ENCODE measurements at places on chromosomes 2 and 18.

GRCh38 chr2:40283111-40283909, 168.6 kb downstream of the SLC8A1 start:
- DNase-seq, result no peak

DNA sequence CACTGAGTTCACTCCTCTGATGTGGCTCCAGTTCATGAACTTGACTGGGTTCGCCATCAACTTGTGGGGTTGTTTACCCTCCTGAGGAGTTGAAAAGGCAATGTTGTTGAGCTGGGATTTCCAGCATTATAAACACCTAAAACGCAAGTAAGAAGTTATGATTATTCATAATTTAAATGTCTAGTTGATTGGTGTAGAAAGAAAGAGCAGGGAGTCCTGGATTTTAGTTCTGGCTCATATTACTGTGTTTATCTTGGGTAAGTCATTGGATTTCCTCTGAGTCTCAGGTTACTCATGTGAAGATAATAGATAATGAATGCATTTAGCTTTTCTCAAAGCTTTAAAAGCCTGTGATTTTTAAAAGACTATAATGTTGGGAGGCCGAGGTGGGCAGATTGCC, 438.0 kb upstream of the CDH20 start:
- no peak for DNase-seq

DNA sequence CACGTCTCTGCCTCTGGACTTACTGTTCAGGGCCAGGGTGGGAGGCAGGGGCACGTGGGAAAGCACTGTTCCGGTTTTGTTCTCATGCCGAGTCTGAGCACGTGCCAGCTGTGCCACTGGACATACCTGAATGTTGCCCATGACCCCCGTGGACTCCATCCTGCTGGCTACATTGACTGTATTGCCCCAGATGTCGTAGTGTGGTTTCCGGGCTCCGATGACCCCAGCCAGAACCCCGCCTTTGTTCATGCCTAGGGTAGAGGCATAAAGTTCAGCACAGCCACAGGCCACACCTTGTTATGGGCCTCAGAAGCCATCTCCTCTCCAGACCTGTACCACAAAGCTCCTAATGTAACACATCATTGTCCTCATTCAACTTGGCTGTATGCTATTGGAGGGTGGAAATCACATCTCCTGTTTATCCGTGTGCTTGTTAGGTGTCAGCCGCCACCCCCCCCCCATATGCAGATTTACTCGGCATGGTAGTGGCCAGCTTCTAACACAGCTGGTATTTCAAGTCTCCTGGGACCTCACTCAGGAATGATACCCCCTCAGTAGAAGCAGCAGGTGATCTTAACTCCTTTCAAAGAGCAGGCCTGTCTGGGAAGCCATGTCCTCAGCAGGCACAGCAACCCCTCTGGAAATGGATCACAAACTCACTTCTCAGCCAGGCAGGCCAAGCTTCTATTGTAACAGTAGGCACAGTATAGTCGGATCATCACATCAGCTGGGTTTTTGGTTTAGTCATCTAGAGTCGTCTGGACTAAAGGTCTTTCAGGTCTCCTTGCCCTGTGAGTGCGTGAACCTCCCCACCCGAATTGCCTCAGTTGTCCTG, 27.6 kb downstream of the CENPO start:
- no peak for DNase-seq

GRCh38 chr2:215029936-215030335, 108.5 kb downstream of the ABCA12 start:
- no peak for DNase-seq

GRCh38 chr2:226137201-226137811, 662.3 kb downstream of the IRS1 start:
- no peak for DNase-seq

DNA sequence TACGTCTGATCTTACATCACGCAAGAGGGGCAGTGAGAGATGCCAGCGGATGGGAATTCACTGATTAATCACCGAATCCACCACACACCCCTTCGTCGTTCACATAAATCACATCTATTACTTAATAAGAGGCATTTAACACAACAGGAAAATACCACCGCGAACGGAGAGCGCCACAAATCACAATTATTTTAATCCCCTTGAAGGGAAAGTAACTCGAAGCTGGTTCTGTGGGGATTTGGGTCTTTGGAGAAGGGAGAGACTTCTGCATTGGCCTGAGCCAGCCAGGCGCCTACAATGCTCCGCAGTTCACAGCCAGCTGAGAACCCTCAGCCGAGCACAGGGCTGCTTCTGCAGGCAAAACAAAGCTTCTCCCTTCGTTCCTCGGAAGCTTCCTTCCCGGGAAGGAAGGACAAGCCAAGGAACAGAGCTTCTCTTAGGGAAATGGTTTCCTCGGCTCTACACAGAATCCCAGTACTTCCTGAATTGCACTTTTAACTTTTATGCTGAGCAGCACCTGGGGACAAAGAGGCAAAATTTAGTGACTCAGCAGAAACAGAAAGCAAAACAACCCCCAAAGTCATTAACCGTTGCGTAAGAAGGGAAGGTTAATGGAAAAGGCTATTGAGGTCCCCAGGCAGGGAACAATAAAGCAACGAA, at the start of gene LRP1B:
LRP1B (minus strand) TSS at position 7 of the 660 bp plus-strand sequence. CDS start 287 bp downstream, outside the sequence.
- DNase-seq, result no peak
